Stimulated activated CD4-positive, alpha-beta T cell treated with anti-CD3 and anti-CD28 coated beads, Interleukin-1b, Interleukin-23, amount 100 ng/mL, for 4 hours (primary cell): ENCODE measurements at places on chromosomes 2 and 18.

- DNase-seq: no peak
Measured at GRCh38 chr2:217225596-217225995, 365.7 kb upstream of the TNP1 start.

DNA sequence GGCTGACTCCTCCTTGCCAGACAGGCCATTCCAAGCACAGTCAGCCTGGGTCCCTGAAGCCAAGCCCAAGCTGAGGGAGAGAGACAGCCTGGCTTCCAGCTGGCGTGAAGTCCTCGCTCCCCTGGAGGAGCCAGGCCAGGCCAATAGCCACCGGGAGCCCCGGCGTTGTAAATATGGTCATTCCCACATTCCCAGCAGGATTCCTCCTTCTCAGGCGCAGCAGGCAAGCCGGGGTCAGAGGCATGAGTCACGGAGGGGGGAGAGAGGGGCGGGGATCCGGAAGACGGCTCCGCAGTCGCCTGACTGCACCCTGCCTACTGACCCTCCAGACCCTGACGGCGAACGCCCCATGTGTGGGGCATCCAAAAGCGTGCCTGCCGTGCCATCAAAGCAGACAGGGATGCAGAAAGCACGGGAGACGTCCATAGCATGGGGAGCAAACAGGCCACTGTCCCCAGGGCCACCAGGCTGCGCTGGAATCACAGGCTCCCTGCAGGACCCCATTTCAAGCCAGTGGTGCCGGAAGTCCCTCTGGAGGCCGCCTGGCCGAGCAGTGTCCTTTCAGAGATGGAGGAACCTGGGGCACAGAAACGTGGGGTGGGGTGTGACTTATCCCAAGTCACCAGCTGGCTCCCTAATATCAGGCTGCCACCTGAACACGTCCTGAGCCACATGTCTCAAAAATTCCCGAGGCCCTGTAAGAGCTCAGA is 48.2 kb downstream of the TWIST2 start:
- DNase-seq: no peak

DNA sequence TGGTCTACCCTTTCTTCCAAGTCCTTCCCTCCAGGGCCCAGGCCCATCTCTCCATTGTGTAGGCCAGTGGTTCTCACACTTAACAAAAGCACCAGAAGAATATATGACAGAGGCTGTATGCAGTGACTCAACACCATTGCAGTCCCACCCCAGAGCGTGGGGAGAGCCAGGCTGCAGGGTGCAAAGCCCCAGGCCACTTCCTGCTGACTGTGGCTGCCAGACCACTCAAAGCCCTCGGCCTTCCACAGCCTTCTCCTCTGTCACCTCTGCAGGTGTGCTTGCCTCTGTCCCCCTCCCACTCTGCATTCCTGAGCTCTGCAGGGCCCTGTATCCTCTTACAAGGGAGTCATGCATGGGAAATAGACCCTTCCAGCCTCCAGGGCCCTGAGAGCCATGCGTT is 40.4 kb upstream of the ARHGEF4 start:
- DNase-seq: no peak

GRCh38 chr2:42949125-42949524 is 156.7 kb upstream of the HAAO start:
- DNase-seq: no peak

DNA sequence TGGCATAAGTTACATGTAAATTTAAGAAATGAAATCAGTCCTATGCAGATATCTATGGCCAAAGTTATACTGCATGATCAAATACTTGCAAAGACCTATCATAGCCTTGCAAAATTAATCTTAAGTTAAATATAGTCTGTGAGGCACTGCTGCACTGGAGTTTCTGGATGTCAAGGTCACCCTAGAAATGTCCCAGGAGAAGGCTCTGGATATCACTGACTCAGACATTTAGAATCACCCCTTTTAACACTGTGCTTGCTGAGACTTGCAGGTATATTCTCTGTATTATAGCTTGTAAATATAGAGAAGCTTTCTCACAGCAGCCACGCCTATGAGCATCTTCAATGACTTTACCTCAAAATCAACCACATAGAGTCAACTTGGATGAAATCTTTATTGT is 51.5 kb downstream of the ETAA1 start:
- DNase-seq: no peak

DNA sequence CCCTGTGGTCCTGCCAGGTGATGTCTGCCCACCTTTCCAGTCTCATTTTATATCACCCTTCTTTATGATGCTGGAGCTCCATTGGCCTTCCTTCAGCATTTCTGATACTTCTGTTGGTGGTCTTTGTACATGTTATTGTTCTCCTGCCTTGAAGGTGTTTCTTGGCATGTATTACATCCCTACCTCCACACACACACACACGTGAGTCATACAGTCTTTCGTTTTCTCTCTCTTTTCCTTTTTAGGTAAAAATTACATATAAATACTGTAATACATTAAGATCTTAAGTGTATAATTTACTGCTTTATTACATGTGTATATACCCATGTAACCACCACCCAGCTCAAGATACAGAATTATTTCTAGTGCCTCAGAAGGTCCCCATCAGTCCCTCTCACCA is 10.2 kb upstream of the ADGRF3 start:
- no peak for DNase-seq

- no peak for DNase-seq
Measured at GRCh38 chr2:132599556-132599955, 70.4 kb downstream of the LYPD1 start.

GRCh38 chr2:43075054-43075593 is 151.3 kb downstream of the ZFP36L2 start:
- DNase-seq: no peak

DNA sequence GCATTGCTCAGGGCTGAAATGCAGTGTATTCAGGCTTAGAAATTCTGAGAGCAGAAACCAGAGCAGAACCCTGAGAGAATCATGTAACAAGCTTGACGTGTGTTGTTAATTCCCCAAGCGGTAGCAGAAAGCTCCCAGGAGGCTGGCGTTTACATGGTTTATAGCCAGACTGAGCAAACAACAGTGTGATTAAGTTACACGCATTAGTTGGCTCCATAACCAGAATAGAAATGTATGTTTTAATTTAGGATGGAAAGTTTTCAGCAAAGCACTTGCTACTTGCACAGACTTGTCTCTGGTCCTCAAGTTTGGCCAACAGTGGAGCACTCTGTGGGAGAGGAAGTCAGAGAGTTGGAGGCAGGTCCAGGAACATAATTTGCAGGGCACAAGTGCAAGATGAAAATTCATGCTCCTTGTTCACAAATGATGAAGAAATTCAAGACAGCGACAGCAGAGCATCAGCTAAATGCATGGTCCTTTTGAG is 69.3 kb downstream of the MAPK4 start:
- no peak for DNase-seq

- no peak for DNase-seq
Measured at GRCh38 chr18:77170890-77171410, 38.4 kb upstream of the MBP start.

GRCh38 chr2:206079699-206080465 is 6.1 kb downstream of the INO80D start:
- DNase-seq: no peak

GRCh38 chr2:162556996-162557395 is 213.1 kb downstream of the GCA start:
- no peak for DNase-seq

DNA sequence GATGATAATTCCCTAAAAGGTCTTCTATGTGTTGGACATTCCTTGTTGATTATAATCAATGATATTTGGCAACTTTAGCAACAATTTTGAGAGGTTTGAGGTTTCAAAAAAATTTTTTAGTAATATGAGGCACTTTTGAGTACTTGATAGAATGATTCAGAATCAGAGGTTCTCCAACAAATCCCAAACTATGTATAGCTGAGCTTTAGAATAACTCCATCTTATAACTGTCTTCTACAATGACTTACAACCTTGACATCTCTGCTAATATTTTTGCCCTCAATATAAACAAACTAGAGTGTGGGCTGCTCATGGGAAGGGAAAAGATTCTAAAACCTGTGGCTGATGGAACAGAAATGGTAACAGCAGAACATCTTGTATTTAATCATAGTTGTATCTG is 21.5 kb upstream of the SERPINB7 start:
- no peak for DNase-seq

GRCh38 chr2:224196810-224197209 is 157.7 kb upstream of the SERPINE2 start:
- no peak for DNase-seq

DNA sequence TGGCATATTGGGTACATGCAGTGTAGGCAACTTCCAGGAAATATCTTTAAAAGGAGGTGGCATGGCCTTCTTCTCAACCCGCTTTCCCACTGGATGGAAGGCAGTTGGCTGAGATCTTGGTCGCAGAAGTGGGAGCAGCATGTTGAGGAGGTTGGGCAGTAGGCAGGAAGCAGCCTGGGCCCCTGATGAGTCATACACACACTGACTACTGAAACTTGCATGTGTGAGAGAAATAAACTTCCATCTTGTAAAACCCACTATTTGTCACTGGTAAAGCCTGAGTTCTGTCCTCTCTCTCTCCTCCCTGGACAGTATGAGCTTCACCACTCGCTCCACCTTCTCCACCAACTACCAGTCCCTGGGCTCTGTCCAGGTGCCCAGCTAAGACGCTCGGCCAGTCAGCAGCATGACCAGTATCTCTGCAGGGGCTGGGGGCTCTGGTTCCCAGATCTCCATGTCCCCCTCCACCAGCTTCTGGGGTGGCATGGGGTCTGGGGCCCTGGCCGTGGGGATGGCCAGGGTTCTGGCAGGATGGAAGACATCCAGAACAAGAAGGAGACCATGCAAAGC is 233.8 kb upstream of the SPRED2 start:
- DNase-seq: no peak

DNA sequence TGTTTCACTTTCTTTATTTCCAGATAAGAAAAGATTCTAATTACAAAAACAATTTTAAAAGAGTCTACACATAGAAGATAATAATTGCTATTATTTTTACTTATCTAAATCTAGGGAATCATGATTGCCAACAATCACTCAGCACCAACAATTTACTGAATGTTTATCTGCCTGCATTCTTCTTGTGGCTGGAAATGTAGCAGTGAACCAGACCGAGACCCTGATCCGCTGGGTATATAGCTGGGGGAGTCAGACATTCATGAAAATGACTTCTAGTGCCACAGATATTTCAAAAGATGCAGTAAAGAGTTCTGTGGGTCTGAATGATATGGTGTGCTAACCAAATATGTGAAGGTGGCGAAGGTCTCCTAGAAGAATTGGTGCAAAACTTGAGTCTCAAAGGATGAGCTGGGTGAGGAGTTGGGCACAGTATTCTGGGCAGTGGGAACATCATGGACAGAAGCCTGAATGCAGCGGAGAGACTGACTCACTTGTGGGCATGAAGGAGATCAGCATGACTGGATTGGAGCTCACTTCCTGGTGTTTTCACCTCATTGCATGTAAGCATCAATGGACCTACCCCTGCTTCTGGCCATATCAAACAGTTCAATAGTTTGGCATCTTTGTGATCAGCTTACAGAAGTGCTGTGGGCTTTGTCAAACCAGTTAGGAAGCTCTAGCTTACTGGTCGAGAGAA is 26.1 kb upstream of the FN1 start:
- DNase-seq: no peak

DNA sequence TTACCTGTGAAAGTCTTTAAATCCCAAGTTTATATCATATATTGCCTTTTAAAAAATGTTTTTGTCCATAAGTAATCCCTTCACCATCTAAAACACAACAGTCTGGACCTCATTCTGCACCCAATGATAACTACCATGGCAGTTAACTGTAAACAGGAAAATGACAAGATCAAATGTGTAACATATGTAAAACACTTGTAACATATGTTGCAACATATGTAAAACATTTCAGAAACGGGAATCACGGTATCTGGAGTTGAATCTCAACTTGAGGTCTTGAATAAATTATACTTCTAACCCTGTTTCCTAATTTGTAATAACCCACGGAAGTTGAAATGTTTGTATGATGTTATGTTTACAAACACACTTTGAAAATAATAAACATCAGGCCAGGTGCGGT is 6.2 kb downstream of the LRPPRC start:
- DNase-seq: no peak

GRCh38 chr2:60507211-60507965 is 46.1 kb downstream of the BCL11A start:
- no peak for DNase-seq

DNA sequence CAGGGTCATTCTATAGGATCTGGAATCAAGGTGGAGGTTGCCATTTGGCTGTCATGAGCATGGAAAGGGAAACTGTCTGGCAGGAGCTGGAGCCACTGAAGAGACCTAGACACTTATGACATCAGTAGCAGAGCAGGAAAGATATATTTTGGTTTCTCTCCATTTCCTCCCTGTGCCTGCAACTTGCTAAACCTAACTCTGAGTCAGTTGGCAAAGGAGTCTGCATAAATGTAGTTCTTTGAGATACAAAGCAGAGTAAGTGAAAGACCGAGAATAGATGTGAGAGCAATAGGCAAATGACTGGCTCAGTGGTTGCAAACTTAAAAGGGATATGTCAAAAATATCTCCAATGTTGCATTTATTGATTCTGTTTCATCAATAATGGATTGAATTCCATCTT is 757.7 kb downstream of the KCNJ3 start:
- no peak for DNase-seq

- DNase-seq: no peak
Measured at GRCh38 chr18:46866523-46866922, 50.8 kb downstream of the PIAS2 start.

GRCh38 chr2:222993920-222994650 is 57.9 kb upstream of the KCNE4 start:
- DNase-seq: no peak

- no peak for DNase-seq
Measured at GRCh38 chr2:181683518-181684453, 3.5 kb upstream of the NEUROD1 start.

DNA sequence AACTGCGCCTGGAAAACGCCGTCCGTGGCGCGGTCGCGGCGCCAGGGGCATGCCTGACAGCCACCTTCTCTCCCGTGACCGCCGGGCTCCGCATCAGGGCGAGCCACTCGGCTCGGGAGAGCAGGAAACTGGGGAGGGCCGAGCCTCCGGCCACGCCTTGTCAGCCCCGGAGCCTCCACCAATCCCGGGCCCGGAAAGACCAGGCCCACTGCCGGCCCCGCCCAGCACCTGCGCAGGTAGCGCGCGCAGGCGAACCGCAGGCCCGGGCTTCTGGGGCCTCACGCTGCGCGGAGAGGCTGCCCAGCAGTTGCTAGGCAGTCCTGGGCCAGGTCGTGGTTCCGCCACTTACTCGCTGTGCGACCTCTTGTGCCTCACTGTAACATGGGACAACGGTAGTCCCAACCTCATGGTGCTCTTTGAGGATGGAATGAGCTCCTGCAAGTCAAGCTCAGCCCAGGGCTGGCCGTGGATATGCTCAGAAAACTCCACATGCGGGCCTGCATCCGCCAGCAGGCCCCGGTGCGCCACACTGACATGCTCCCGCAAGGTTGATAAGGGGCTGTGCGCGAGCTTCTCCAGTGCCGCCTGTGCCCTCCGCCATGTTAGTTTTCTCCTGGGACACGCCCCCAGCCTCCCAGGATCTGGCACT is 97.1 kb downstream of the INHBB start:
- peak; percentile 14 for DNase-seq

- no peak for DNase-seq
Measured at GRCh38 chr2:236915726-236916125, 170.0 kb upstream of the COPS8 start.

- no peak for DNase-seq
Measured at GRCh38 chr18:73715210-73715670, 432.4 kb downstream of the FBXO15 start.
